Fibroblast of the aortic adventitia (primary cell): ENCODE measurements at places on chromosomes 7 and 10.

DNA sequence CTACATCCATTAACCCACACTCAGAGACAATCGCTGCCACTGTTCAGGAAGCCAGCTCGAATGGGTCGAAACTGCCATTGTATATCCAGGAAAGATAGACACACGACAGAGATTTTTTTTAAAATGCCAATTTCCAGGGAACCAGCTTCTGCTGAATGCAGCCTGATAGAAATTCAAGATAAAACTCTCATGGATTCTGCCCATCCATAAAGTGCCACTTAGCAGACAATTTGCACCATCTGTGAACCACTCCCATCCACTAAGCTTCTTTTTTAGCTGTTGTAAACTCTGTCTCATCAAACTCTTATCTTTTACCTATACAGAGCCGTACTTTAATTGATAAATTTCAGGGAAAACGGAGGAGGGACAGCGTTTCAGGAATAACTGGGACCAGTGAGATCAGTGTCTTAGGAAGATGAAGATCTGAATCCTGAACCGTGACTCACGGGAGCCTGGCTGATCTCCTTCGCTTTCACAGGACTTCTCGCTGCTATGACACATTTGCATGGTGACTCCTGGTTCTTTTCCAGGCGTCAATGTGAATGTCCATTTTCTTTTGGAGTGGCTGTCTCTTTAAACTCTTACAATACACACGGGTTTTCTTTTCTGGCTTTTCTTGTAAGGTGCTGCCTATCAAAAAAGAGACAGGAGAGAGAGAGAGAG, 103.4 kb downstream of the FAM204A start:
- peak; percentile 8 for DNase-seq

GRCh38 chr7:150948791-150949251, 29.3 kb downstream of the KCNH2 start:
- DNase-seq = no peak

DNA sequence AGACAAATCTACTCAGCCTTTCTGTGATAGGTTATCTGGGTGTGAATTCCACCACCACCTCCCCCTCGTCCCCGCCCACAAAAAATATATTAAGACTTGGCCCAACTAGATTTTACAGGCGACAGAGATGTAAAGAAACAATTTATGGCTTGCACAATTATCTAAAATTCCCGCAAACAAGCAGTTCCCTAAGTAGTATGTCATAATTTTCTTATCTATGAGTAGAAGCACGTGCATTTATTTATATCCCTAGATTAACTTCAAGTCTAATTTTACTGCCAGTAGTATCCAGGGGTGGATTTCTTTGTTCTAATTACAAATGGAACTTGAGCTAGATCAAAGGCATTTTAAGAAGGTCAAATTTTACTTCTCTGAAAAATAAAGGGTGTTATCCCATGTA, 1.7 kb downstream of the TSPAN12 start:
- DNase-seq = no peak

DNA sequence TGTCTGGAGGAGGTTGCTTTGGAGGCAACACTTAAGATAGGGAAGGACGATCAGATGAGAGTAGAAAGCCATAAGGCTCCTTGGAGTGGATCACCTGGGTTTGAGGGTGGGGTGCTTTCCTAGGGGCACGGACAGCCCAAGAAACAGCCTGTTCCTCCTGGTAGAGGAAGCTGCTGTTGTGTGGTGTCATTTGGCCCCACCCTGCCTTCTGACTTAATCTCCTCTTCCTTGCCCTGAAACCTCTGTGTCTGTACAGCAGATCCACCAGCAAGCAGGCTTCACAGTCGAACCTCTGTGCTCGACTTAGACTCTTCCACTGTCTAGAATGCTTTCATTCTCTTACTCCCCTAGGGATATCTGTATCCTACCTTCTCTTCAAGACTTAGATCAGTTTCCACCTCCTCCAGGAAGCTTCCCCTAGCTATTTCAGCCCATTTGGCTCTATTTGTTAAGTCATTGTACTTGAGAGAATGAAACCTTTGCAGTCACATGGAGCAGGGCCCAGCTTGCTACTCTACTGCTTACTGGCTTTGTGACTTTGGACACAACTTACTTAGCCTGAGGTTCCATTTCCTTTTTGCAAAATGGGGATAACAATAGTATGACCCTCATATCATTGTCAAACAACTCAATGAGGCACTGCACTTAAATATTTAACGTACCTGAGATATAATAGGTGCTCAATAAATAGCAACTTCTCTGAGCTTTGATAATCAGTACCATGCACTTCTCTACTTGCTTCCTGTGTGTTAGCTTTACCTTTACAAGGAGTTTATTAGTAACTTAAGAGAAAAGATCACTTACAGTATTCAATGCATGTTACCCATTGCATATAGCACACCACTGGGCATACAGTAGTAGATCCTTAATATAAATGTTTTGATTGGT, 5.0 kb downstream of the MXI1 start:
- no peak for DNase-seq

GRCh38 chr10:110845756-110846620, 25.7 kb upstream of the PDCD4 start:
- no peak for DNase-seq

- DNase-seq = no peak
These were observed 112.6 kb downstream of the PRKAG2 start for GRCh38 chr7:151764056-151764920.

DNA sequence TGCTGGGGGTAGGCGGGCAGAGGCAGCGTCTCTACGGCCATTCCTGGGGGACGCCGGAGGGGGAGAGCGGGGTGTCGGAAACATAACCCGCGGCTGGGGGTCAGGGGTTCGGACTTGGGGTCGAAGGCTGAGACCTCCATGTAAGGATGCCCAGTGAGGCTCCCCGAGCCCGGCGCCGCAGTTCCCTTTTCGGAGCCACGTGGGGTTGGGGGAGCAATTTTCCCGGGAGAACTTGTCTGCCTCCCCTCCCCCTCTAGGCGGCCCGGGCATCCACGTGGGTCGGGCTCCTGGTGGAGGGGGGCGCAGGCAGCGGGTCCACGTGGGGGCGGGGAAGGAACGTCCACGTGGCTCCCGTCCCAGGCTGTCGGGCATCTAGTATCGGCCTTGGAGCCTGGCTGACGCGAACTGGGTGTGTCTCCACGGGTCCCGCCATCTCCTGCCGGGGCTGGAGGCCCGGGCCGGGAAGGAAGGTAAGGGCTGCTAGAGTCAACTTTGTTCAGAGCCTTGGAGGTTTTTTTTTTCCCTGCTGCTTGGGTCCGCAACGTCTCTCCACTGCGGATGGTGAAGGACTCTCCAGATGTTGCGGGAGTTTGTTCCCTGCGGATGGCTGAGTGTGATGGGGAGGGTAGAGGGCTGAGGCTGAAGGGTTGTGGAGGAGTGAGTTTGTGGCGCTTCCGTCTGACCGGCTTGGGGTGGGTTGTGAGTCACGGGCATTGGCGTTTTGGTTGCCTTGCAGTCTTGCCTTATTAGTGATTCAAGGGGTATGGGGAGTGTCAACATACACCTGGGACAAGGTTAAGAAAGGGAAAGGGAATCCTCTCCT, 744 bp downstream of the PPRC1 start:
- DNase-seq = peak; percentile 70

DNA sequence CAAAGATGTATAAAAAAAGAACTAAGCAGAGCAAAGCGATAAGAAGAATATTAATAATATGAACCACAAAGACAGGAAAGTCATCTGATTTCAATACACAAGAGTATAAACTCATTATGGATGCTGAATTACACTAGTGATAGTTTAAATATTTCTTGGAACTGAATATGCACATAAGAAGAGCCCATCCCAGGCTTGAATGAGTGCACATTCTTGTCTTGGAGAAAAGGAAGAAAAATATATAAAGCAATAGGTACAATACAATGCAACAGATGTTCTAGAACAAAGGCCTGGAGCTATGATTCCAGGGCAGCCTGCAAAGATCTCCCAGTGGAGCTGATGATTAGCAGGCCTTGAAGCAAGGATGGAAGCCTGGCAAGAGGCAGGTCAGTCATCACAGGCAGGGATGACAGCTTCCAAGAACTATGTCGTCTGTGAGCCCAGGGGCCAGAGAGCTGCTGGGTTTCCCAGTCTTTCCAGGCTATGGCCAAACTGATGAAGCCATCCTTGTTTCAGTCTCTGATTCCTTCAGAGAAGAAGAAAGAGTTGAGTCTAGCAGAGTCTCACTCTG, 277.6 kb downstream of the KCNMA1 start:
- DNase-seq = peak; percentile 50

DNA sequence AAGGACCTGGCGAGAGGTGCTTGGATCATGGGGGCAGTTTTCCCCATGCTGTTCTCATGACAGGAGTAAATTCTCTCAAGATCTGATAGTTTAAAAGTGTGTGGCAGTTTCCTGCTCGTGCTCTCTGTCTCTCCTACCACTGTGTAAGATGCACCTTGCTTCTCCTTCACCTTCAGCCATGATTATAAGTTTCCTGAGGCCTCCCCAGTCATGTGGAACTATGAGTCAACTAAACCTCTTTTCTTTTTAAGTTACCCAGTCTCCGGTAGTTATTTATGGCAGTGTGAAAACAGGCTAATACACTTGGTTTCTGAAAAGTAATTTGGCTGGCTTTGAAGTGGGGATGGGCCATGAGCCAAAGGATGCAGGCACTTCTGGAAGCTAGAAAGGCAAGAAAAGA, 268.0 kb upstream of the KAT6B start:
- no peak for DNase-seq

GRCh38 chr10:1174022-1174421, 117.8 kb downstream of the WDR37 start:
- DNase-seq = no peak

DNA sequence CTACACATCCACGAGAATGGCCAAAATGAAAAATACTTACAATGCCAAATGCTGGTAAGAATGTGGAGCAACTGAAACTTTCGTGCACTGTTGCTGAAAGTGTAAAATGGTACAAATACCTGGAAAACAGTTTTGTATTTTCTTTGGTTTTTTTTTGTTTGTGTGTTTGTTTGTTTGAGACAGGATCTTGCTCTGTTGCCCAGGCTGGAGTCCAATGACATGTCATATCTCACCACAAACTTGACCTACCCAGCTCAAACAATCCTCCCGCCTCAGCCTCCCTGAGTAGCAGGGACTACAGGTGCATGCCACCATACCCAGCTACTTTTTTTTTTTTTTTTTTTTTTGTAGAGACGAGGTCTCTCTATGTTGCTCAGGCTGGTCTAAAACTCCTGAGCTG, 35.6 kb upstream of the CAV2 start:
- no peak for DNase-seq

GRCh38 chr10:8554574-8554973, 500.1 kb downstream of the GATA3 start:
- no peak for DNase-seq

DNA sequence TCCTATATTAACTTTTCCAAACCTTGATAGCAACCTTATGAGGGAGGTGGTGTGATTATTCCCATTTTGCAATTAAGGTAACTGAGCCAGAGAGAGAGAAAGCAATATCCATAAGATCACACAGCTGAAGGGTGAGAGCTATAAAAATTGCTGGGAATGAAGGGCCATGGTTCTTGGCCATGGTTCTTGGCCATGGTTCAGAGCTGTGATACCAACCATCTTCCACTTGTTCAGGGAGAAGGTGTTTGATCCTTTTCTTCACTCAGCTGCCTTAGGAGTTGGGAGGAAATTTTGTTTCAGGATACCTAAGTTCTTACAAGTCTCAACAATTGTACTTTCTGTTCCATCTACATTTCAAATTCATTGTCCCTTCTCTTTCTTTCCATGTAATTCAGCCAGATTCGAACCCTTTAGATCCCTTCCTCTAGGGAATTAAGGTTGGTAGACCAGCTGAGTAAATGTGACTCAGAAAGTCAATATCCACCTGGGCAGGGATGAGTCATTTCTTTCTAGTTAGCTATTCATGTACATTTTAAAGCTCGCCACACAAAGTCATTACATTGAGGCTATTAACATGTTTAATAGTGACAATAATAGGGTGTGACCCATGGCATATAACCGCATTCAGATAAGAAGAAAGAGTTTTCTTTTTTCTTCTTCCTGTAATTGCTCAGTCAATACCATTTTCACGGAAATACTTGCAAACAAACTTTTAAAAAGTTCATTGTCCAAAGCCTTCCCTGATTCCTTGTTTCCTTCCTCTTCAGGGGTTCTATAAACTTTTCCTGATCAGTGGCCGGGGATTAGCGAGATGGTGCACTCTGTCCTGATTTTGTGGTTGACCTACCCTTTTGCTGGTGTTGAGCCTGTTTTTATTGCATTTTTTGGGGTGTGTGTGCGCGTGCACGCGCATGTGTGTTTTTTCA, 143.4 kb downstream of the TCF7L2 start:
- peak; percentile 39 for DNase-seq

DNA sequence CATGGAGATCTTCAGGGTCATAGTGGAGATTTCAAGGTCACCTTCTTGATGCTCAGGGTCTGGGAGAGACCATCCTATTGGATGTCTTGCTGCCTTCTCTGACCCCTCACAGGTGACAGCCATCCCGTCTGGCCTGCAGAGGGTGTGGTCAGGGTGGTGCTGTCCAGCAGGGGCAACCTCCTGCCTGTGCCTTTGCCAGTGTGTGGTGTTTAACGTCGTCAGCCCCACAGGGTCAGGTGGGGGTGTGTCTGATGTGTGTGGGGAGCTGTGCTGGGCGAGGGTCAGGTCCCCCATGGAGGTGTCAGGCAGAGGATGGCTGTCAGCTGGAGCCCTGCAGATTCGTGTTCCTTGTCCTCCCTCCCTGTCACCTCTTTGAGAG, 16.5 kb downstream of the ADCY1 start:
- no peak for DNase-seq

DNA sequence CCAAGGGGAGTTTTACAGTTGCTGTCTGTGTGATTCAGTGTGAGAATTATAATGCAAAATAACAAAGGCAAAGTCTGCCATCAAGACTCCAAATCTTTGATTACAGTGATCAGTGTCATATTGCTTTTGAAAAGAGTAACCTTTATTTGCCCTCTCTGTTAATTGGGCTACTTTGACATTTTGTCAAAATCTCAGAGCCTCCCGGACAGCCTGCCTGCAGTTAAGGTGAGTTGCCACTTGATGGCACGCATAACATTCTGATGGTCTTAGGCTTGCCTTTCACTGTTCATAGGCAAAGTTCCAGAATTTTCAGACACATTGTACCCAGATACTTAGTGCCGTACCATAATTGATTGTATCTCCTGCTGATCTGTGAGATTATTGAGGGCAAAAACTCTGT, 253.5 kb downstream of the ABCA13 start:
- no peak for DNase-seq

GRCh38 chr10:21194510-21194993, 297.4 kb upstream of the NEBL start:
- peak; percentile 11 for DNase-seq

DNA sequence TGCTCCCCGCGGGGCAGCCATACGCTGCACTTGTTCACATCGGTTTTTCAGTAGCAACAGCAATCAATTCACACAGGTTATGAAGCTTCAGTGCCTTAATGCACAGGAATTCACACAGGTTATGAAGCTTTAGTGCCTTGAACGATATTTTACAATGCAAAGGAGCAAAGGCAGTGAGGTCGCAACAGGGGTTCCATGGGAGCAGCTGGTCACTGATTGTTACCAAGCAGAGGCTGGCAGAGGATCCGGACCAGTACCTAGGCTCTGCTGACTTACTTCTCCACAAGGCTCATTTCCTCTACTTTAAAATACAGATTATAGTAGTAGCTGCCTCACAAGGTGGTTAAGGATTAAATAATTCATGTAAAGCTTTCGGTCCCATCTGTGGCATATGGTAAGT, 95.2 kb upstream of the ODAD2 start:
- no peak for DNase-seq

GRCh38 chr7:92737706-92738105, 98.7 kb downstream of the CDK6 start:
- DNase-seq = no peak

- DNase-seq = peak; percentile 58
These were observed 29.5 kb downstream of the LRRC17 start for GRCh38 chr7:102942181-102942866.

GRCh38 chr10:81534991-81535390, 340.0 kb upstream of the NRG3 start:
- DNase-seq = no peak
